ENCODE measurements at places on chromosomes 7 and 10. TPM values are rescaled to one million over a fixed set of nuclear protein-coding genes. Genes with fewer than 3 reads are reported as not detected.

The HGF gene
- 7.4 TPM for polyA plus RNA-seq

The STK31 gene
- polyA plus RNA-seq, result 0.27 TPM

The GJD4 gene
- polyA plus RNA-seq, result not detected

The RTKN2 gene
- 0.07 TPM for polyA plus RNA-seq

The ENTPD1 gene
- polyA plus RNA-seq, result 12.6 TPM
